ENCODE measurements at places on chromosomes 16 and 17.

GRCh38 chr16:89176147-89176690 lies 4.7 kb downstream of the CDH15 start:
- DNase-seq, result no peak

DNA sequence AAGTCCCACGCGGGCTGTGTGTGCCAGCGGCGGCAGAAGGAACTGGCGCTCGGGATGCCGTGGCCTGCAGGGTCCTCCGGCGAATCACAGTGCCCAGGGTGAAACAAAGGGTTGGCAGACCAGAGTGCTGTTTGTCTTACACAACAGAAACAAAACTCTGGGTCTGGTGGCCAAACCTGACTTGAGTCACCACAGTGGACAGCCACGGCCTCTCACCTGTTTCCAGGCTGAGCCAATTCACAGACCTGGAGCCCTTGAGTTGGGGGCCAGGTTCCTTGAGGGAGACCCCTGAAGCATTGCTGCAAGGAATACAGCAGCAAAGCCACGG lies 2.1 kb upstream of the CHMP6 start:
- DNase-seq, result no peak

GRCh38 chr16:15672514-15673167 lies 22.6 kb downstream of the NDE1 start:
- DNase-seq, result peak; percentile 99

GRCh38 chr17:31293581-31293980 lies 3.5 kb downstream of the OMG start:
- DNase-seq, result peak; percentile 63

Data from EH (cell line).